ENCODE measurements at places on chromosomes 16 and 17. TPM values are rescaled to one million over a fixed set of nuclear protein-coding genes. Genes with fewer than 3 reads are reported as not detected.

- DNase-seq, result no peak
Observed at GRCh38 chr17:77995146-77995852, 36.8 kb downstream of the TNRC6C start.

GRCh38 chr16:79845734-79846135, 245.2 kb upstream of the MAF start:
- DNase-seq, result no peak

DNA sequence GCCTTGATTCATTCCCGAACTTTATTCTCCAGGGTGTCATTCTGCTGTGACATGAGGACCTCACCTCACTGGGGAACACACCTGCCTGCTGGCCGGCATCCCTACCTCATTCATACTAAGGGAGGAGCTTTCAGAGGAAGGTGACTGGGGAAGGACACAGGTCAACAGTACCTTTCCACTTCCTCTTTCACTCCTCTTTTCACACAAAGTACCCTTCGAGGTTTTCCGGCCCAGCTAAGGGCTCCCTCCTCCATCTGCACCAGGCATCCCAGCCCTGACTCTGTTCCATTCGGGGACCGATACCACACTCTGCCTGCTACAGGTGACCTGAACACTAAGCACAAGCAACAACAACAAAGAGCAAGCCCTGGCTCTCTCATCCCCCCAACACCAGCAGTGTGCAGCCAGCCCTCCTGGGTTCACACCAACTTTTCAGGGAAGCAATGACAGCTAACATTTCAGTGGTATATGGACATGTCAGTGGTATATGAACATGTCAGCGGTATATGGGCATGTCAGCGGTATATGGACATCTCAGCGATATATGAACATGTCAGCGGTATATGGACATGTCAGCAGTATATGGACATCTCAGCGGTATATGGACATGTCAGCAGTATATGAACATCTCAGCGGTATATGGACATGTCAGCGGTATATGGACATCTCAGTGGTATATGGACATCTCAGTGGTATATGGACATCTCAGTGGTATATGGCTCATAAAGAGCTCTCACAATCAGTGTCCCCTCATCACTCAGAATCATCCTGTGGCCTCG, 16.0 kb downstream of the TRIM25 start:
- DNase-seq, result no peak

DNA sequence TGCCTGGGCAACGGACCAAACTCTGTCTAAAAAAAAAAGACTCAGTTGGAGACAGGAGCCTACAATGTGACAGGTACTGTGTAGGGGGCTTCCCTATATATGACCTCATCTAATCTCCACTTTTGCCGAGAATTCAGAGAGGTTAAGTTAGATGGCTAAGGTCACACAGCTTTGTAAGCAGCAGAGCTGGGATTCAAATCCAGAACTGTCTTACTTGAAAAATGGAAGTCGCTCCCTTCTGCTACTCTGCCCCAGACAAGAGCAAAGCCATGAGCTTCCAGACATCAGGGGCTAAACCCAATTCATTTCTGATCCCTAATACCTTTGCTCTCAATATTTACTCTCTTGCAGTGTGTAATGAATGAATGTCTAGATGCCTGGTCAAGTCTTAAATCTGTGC, 41.5 kb upstream of the ABCC12 start:
- DNase-seq, result no peak

DNA sequence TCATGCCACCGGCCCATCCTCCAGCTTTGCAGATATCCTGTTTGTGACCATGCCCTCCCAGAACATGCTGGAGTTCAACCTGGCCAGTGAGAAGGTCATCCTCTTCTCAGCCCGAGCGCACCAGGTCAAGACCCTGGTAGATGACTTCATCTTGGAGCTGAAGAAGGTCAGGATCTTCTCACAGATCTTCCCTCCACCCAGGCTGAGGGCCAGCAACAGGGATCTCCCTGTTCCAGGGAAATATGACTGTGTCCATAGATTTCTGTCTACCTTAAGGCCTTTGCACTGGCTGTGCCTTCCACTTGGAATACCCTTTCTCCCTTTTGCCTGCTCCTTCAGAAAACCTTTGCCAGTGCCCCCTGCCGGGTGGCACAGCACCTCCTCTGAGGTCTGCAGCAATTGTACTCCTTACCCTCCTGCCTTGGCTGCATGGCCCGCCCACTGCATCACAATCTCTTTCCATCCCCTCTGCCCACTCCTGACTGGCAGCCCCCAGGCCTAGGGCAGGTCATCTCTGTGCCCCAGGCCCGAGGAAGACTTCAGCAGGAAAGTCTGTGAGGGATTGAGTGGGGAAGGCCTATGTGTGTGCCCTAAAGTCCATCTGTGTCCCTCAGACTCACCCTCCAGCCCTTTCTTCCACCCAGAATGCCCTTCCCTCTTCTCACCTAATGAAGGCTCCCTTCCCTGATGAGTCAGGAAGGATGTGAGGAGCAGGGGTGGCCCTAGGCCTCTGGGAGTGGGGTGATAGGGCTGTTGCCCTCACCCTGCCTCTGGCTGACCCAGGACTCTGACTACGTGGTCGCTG, 27.3 kb upstream of the ALKBH5 start:
- no peak for DNase-seq

- no peak for DNase-seq
Observed at GRCh38 chr17:69757688-69758430, 317.2 kb upstream of the KCNJ16 start.

DNA sequence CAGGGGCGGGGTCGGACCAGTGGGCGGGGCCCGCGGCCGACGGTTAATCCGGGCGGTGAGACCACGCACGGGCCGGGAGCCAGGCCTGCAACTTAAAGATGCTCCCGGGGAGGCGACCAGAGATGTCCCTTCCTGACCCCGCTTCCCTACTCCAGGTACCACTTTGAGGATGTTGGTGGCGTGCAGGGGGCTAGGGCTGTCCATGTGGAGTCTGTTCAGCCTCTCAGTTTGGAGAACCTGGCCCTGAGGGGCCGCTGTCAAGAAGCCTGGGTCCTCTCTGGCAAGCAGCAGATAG, 580 bp downstream of the RANGRF start:
- no peak for DNase-seq

DNA sequence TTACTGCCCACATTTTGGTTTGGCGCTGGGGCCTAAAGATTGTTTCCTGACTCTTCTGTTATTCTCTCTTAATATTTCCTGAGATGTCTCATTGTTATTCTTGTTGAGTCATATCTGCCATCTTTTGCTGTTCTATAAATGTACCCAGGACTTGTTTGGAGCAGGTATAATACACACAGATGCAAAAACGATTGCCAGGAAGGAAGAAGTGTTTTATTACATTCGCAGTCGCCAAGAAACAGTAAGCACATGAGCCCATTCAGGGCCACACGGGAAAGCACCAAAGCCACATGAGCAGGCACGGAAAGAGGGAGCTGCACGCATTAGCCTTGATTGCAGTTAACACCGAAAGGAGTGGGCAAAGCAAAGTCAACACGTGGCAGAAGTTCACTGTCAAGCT, 70.2 kb downstream of the ARHGAP44 start:
- DNase-seq, result no peak

- no peak for DNase-seq
Observed at GRCh38 chr16:56279132-56279531, 87.8 kb downstream of the GNAO1 start.

GRCh38 chr16:88956546-88957432, 20.2 kb downstream of the CBFA2T3 start:
- no peak for DNase-seq

GRCh38 chr17:35809855-35810461, 674 bp downstream of the TAF15 start:
- DNase-seq, result no peak

The PIPOX gene
- polyA plus RNA-seq, result 227 TPM

The CAMTA2 gene
- polyA plus RNA-seq, result 14.3 TPM

The CARD14 gene
- polyA plus RNA-seq, result 0.07 TPM

The TANC2 gene
- polyA plus RNA-seq, result 1.2 TPM
